ENCODE measurements at places on chromosomes 4 and X. TPM values are rescaled to one million over a fixed set of nuclear protein-coding genes. Genes with fewer than 3 reads are reported as not detected.

Gene TMPRSS11E
- not detected for total RNA-seq

Gene XAGE1A
- total RNA-seq: not detected

DNA sequence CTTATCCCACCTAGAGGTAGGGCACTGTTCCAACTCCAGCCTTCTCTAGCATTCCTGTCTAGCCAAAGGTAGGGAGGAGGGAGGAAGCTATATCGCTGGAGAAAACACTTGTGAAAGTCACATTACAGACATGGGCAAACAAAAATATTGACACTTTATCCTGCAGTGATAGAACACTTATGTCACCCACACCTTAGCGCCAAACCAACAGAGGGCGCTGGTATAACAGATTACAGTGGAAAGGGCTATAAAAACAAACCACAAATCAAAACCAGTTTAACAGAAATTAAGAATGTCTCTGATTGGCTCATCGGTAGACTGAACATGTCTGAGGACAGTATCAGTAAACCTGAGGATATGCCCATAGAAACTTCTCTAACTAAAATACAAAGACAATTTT is 451.3 kb downstream of the TLL1 start:
- no peak for DNase-seq

GRCh38 chr4:140968371-140968770 is 164.9 kb downstream of the RNF150 start:
- DNase-seq: no peak

DNA sequence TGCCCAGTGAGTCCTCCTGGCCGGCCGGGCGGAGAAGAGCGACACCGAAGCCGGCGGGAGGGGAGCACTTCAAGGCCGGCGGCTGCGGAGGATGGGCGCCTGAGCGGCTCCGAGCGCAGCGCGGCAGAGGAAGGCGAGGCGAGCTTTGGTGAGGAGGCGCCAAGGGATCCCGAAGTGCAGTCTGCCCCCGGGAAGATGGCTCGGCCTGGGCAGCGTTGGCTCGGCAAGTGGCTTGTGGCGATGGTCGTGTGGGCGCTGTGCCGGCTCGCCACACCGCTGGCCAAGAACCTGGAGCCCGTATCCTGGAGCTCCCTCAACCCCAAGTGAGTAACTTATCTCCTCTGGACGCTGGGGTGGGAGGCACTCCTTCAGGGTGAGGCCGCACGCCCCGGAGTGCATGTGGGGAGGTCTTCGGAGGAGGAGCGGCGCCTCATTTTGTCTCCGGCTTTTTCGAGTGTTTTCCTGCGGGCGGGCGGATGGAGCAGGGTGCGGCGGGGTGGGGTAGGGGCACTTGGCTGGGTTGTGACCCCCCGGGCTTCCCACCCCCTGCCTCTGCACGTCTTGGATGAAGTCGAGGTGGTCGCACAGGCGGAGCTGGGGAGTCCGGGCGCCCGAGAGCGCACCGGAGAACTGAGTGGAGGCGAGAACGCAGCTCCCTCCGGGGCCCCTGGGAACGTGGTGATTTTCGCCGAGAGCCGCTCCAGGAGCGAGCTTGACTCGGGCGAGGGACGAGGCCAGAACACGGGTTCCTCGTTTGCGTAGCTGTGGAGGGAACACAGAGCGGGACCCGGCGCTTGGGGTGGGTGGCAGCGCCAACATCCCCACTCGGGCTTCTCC is 979 bp downstream of the EFNB1 start:
- DNase-seq: peak; percentile 16

DNA sequence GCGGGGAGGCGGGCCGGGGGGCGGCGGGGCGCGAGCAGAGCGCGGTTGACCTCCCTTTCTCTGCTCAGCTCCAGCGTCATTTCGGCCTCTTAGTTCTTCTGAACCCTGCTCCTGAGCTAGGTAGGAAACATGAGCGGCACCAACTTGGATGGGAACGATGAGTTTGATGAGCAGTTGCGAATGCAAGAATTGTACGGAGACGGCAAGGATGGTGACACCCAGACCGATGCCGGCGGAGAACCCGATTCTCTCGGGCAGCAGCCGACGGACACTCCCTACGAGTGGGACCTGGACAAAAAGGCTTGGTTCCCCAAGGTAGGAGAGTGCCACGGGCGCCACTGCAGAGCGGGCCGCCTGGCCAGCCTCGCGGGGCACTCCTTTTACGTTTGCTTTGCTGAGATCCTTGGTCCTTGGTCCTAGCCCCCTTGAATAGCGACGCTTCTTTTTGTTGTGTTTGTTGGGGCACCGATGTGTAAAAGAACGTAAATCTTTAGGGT is at the start of gene HTATSF1:
HTATSF1 (plus strand) TSS at position 37 of the 497 bp plus-strand sequence; CDS start at position 130, 93 bp downstream.
- DNase-seq: no peak

Gene SLC16A2
- 0.68 TPM for total RNA-seq

- no peak for DNase-seq
These were observed 22.6 kb downstream of the PPP2R2C start for GRCh38 chr4:6449746-6450369.

DNA sequence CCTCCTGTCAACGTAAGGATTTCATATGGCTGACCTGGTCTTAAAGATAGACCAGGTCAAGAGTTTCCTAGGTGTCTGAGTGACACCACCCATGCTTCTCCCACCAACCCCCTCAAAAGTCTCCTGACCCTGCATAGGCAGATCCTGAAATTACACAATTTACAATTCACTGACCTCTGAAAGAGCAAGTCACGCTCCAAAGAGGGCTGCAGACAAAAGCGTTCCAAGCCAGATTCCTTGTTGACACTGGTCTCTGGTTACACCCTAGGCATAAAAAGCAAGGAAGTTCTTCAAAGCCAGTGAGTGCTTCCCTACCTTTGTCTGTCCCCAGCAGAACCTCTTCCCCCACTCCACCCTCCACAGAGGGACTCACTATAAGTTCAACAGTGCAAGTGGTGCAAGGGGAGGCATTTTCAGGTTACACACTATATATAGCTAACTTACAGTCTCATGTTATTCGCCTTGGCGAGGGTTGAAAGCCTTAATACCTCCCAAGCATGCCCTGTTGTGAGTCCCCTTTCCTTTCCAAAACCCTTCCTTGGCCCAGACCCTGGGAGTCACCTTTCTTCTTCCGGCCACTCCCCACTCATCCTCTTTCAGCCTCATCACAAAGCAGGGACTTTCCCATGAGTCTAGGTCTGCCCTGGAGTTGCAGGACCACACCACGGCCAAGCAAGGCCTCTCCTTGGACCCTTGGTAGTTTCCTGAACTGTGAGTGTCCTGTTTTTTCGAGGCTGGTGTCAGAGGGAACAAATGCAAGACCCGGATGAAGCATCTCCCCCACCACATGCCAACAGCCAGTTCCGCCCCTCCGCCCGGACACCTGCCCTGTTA is 58.0 kb upstream of the KLF3 start:
- no peak for DNase-seq

Gene BEX1
- 1.8 TPM for total RNA-seq

Gene RIBC1
- total RNA-seq: 1.1 TPM

DNA sequence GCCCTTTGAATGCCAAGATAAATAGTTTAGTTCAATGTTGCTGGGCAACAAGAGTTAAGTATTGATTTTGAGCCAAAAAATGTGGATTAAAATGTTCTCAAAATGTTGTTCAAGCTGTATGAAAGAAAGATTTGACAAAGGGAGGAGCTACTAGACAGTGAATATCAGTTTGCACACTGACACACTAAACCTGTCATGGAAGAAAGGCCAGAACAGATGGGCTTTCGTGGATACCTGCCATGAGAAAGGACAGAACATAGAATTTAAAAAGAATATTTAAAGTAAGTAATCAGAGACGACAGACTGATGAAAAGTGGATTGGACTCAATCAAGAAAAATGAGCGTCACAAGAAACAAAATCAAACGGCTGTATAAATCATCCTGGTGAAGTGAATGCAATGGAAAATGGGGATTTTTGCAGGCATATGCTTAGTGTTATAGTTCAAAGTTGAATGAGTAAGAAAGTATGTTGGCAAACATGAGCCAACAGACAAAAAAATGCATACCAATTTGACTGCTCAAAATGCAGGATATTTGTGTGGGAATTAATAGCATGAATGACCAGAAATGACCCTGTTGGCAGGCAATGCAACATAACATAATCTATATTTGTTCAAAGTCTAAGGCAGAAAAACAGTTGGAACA is 7.4 kb downstream of the PCDH18 start:
- no peak for DNase-seq

DNA sequence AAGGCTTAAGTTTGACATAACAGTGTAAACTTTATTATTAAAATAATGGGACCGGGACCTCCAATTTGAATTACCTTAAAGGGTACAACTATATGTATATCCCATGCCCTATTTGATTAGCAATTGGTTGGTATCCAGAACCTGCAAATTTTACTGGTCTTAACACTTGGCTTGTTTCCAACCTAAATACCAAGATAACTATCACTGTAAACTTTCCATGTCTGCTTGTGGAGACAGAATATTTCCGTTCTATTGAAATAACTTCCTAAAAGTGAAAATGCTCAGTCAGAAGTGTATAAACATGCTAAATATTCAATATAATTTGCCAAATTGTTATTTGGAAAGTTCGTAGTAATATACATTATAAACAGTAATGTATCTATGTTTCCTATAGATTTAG is 154.0 kb downstream of the TMEM47 start:
- no peak for DNase-seq

DNA sequence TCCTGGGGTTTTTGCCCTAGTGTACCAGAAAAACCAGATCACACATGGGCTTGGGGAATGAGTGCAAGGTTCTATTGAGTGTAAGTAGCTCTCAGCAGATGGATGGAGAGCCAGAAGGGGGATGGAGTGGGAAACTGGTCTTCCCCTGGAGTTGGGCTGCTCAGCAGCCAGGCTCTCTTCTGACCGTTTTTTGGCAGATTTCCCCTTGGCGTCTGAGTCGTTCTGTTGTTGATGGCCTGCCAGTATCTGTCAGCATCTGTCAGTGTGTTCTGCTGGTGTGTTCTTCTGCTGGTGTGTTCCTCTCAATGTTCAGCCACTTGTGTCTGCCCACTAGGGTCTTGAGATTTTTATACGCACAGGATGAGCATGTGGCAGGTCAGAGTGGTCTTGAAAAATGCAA is 633.9 kb upstream of the CPEB2 start:
- DNase-seq: no peak

Gene TBL1X
- total RNA-seq: 33.1 TPM

Gene MAGED4
- 0.97 TPM for total RNA-seq

- no peak for DNase-seq
These were observed 193.2 kb downstream of the RASL11B start for GRCh38 chr4:53055274-53055673.

Gene GLRB
- total RNA-seq: not detected

Gene HMX1
- not detected for total RNA-seq

- peak; percentile 66 for DNase-seq
These were observed at the start of gene NAP1L3 for GRCh38 chrX:93673056-93673868. TSS of gene NAP1L3 (minus strand) at chrX:93673578. CDS start at chrX:93673304, 274 bp downstream.

DNA sequence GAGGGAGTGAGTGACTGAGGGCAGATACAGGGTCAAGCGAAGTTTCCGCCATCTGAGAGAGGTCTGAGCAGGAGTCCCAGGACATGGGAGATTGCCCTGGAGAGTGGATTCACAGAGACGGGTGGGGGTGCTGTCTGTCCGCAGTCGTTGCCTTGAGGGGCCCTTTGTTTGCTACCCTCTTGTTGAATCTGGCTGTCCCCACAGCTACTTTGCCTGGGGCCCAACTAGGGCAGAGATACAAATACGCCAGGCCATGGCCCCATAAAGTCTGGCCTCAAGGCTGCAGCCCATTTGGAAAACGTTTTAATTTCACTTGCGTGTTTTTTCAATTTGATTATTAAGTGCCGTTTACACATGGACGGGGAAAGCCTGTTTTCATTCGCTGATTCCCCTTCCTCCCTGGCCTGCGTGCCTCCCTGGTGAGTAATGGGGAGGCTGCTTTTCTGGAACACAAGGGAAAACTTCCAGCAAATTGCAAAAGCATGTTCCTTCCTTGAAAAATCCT is 134.4 kb downstream of the SMIM20 start:
- no peak for DNase-seq

GRCh38 chr4:144723471-144723870 is 77.5 kb downstream of the HHIP start:
- no peak for DNase-seq

DNA sequence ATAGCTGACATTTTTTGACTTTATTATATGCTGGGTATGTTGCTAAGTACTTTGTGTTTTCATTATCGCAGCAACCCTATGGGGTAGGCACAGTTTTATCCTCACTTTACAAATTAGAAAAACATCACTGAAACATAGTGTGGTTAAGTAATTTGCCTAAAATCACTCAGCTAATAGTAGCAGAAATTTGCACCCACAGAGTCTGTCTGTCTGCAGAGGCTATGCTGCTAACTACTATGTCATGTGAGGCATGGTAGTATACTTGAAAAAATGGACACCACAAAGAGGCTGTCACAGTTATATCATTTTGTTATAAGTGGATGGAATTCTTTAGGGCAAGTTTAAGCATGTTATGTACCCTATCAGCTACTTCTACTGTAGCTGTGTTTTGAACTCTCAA is 69.0 kb downstream of the STAG2 start:
- no peak for DNase-seq

DNA sequence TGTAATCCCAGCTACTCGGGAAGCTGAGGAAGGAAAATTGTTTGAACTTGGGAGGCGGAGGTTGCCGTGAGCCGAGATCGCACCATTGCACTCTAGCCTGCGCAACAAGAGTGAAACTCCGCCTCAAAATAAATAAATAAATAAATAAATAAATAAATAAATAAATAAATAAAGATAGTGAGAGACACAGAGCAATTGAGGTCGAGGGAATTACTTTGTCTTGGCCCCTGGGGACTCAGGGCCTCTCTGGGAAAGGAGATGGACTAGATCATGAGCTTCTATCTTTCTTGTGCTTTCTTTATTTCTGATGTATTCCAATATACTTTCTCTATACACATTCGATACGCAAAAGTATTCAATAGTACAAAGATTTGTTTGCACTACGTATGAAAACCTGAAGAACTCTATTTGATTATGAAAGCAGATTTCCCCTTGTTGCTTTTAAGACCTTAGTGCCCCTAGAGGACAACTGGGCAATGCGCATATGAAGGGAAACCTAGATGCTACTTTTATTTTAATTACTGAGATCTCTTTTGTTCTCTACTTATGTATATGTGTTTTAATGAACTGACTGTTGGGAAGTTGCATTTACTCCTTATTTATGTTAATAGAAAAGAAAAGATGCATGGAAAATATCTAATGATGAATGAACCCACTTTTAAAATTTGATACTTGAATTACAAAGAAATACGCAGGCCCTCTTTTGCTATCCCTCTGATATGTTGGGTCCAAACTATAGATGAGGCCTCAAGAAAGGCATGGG is 12.8 kb upstream of the ELOVL6 start:
- DNase-seq: no peak

DNA sequence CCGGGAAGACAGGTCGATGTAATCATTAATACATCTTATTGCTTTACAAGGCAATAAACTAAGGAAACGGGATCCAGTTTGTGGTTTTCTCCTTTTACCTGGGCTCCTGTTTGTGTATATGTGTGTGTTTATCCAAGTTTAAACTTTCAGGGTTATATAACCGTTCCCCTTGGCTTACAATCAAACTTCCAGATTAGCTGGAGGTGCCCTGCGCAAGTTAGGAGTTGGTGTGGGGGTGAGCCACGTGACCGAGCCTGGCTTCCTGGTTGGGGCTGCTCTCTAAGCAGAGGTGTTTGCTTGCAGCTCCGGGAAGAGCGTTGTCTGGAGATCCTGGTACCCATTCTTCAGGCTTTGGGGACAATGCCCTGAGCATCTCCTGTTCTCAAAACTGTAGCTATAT is 129.2 kb downstream of the FHDC1 start:
- no peak for DNase-seq

- no peak for DNase-seq
These were observed 146.2 kb upstream of the FAT4 start for GRCh38 chr4:125168531-125168930.

Data from activated naive CD8-positive, alpha-beta T cell treated with anti-CD3 and anti-CD28 coated beads for 36 hours (primary cell).